ENCODE measurements at places on chromosomes 5 and 9.

DNA sequence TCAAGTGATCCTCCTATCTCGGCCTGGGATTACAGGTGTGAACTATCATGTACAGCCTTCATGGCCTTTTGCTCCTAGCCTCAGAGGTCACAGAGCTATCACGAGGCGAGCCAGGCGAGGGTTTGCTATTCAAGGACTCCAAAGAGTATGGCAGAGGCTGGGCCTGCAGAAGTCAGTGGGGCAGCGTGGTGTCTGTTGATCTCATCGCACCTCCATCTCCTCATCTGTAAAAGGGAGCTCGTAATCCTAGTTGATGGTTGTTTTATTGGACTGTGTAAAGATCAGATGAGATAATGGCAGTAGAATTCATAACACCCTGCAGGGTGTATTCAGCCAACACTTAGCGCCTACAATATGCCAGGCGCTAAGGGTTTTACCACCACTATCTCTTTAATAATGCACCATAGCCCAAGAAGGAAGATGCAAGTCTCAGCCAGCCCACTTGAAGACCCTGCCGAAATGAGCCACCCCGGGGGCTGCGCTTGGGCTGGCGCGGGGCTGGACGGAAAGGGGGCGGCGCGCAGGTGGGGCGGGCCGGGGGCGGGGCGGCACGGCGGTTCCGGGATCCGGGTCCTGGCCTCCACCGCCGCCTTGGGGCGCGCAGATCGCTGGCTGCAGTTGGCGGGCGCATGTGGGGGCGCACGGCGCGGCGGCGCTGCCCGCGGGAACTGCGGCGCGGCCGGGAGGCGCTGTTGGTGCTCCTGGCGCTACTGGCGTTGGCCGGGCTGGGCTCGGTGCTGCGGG, at the start of gene GALNT12:
TSS of gene GALNT12 (plus strand) at position 601 of the 744 bp plus-strand sequence. CDS start at position 630, 29 bp downstream.
- DNase-seq, result peak; percentile 37

DNA sequence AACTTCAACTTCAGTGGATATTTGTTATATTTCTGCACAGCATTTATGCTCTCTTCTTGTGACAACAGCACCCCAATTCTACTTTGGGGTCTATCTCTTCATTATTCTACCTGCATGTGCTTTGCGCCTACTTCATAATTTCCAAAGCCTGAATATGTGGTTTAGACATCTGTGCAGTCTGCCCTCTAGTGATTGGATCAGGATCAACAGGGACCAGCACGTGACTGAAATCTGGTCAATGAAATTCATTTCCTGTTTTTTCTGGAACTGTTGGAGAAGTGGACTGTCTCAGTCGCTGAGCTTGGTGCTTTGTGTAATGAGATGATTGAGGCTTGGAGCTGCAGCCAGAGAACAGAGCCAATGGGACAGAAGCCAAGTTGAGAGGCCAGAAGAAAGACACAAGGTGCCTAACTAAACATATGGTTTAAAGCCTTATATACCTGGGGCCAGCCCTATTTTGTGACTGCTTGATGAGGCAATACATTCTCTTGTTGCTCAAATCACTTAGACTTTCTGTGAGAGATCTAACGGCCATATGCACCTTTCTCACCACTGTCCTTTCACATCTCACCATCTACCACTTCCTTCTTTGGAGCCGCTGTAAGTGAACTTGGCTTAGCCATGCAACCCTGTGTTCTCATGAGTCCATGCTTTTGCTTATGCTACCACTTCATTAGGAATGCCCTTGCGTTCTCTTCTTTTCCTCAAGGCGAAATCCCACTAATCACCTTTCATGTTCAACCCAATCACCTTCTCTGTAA, 68.8 kb upstream of the PPP2R2B start:
- peak; percentile 29 for DNase-seq

DNA sequence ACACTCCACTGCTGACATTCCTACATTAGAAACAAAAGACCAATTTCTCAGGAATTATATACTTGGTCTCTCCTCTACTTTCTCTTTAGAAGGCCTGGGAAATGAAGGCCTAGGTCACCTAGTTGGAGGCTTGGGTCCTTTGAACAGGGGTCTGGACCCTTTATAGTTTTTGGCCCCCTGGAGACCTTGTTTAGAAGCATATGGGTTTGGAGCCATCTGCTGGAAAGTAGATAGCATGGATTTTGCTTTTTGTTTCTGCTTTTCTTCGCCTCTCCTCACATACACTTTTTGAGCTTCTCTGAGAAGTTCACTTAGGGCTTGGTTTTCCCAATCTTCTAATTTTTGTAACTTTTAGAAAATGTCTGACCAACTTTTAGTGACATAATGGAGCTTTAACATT, 67.1 kb upstream of the CDK20 start:
- peak; percentile 17 for DNase-seq

DNA sequence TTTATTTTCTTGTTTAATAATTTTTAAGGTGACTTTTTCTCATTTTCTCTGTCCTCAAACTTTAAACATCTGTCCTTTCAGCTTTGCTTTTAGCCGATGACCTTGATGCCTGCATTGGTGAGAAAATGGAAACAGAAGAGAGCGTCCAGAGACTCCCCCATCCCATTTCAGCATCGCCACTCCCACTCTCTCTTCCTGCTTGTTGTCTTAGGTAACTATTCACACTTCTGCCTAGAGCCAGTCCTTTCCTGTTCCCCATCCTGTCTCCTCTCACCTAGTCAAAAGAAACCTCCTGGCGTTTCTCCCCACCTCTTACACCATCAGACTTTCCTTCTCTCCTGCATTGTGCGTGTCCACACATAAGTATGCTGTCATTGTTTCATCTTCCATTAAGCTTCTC, 124.6 kb downstream of the MAST4 start:
- DNase-seq, result no peak

- peak; percentile 67 for DNase-seq
Measured at GRCh38 chr9:87518702-87519335, 21.2 kb downstream of the DAPK1 start.

DNA sequence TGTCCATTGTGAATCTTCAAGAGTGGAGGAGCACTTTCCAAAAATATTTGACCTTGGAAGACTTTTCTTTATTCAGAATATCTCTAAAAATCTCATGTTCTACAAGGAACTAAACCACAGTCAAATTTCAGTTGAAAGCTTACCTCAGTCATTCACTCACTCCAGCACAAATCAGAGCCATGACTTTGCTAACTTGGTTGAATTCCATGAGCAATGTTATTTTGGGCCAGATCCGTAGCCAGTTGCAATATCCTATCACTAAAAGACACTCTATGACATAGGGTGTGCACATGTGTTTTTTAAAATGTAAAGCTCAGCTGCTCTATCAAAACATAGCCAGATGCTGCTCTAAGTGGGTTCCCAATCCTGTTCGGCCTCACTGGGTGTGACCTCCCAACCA, 156.1 kb upstream of the ANKRD55 start:
- no peak for DNase-seq

- no peak for DNase-seq
Measured at GRCh38 chr9:27675354-27675753, 102.1 kb upstream of the C9orf72 start.

DNA sequence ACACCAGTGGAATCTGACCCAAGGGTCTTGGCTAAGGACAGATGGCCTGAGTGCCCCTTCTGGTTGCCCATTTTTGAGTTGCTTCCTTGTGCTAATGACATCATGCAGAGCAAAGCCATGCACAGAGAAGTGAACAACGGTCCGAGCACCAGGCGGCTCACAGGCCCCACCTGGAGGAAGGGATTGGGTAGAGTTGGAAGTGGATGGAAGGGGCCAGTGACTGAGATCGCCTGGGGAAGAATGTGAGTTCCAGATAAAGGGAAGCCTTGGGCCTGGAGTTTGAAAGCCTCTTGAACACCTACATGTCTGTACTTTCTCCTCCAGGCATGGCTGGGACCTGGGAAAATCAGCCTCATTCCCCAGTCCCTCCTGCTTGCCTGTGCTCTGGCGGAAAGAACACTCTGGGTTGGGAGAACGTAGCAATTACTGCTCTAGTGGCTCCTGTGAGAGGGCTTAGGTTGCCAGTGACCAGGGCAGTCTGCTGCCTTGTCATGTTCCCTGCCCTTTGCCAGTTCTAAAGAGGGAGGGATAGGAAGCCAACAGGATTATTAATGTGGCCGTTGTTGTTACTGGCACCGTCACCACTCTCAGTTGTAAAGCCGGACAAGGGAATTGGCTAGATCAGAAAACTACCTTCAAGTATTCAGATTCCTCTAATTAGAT, 62.5 kb upstream of the PTPN3 start:
- no peak for DNase-seq

- DNase-seq, result no peak
Measured at GRCh38 chr5:91318724-91319123, 64.4 kb downstream of the ARRDC3 start.

- peak; percentile 94 for DNase-seq
Measured at GRCh38 chr5:135116160-135116561, 82.1 kb upstream of the PITX1 start.

DNA sequence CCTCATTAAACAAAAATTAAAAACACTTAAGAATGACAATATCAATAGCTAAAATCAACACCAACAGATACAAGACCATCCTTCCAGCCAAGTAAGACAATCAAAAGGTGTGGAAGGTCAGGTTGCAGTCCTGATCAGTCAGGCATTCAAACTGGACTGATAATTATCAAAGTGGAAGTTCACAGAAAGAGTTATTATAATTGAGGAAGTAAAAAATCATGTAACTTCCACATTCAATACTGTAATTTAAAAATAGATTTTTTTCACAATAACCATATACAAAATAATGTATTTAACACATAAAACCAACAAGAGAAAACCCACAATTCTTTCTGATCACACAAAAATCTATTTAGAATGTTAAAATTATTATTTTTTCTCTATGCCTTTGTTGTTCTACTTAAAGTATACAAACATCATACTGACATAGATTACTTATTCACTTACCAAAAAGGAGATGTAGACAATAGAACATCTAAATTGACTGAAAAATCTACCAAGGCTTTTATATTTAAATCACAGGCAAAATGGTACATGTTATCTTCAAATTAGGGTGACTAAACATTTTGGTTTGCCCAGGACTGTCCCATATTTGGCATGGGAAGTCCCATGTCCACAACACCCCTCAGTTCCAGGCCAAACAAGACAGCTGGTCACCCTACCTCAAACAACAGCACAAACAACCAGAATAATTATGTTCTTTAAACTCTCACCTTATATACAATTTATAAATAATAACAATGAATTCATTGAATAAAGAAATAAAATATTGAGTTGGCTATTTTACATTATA, 142.5 kb upstream of the SLC24A2 start:
- peak; percentile 38 for DNase-seq

DNA sequence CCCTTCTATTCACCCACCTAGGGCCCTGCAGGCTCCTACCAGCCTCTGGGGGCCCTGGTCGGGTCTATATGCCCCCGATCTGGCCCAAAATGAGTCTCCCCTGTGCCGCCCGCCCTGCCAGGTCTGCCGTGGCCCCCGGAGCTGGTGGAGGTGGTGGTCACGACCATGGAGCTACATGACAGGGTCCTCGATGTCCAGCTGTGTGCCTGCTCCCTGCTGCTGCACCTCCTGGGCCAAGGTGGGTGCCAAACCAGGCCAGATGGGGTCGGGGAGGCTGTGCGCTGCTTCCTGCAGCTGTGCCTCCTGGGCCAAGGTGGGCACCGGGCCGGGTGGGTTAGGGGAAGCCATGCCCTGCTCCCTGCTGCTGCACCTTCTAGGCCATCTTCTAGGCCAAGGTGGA, 17.5 kb downstream of the REXO4 start:
- no peak for DNase-seq

- DNase-seq, result no peak
Measured at GRCh38 chr5:119451561-119451960, 736 bp upstream of the HSD17B4 start.

GRCh38 chr5:96253140-96253539, 179.9 kb downstream of the PCSK1 start:
- DNase-seq, result no peak

DNA sequence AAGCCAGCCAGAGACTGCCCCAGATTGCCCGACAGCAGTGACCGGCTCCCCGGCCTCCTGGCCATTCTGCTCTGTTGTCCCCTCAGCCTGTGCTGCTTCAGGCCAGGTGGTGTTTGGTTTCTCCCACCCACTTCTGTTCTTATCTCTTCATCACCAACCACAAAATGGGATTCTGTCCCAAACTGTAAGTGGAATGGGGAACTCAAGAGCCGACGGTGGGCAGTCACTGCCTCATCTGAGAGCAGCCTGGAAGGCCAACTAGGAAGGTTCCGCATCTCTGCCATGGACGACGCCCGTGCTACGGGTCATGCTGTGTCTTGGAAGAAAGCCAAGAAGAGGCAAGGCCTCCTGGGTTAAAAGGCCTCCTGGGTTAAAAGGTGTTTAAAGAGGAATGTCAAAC, 219.0 kb upstream of the PIK3R1 start:
- DNase-seq, result no peak

DNA sequence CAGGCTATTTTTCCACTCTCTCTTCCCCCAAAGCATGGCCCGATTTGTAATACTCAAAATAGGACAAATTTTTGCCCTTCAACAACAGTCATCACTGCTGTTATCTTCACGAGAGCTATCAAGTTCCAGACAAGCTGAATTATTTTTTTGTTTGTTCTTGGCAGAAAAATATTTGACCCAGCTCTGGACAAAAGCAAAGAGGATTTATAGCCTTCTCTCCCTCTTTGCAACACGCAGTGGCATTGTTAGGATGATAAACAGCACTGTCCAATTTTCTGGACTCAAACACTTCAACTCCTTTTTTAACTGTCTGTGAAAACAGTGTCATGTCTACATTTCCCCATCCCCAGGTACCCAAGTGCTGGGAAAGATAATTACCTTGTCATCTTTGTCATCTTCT, 160.3 kb downstream of the SLF1 start:
- DNase-seq, result no peak

- no peak for DNase-seq
Measured at GRCh38 chr9:74663439-74663838, 166.3 kb downstream of the RORB start.

- DNase-seq, result peak; percentile 43
Measured at GRCh38 chr5:149485655-149486615, 65.3 kb downstream of the CSNK1A1 start.

- DNase-seq, result peak; percentile 60
Measured at GRCh38 chr5:151470439-151470838, 23.0 kb downstream of the SLC36A1 start.

- DNase-seq, result no peak
Measured at GRCh38 chr5:66813306-66813705, 217.1 kb downstream of the MAST4 start.

DNA sequence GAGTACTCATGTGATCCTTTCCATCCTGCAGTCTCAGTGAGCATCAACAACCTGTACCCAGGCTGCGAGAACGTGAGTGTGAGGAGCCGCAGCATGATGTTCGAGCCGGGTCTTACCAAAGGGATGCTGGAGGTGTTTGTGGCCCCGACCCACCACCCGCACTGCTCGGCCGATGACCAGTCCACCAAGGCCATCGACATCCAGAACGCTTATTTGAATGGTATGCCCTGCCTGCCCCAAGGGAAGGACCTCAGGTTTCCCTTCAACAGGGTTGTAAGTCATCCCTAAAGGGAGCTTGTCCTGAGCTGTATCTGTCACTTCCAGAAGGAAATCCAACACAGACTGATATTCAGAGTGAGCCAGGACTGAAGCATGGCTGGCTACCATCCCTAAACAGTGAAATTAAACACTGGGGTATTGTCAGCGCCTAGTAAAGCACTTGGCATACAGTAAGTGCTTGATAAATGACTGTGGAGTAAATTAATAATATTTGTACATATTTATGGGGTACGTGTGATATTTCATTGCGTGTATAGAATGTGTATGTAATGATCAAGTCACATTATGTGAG, 39.3 kb upstream of the CTSL start:
- no peak for DNase-seq

- DNase-seq, result no peak
Measured at GRCh38 chr9:113269355-113269754, 6.0 kb downstream of the CDC26 start.

GRCh38 chr9:88024896-88025295, 50.6 kb upstream of the CDK20 start:
- DNase-seq, result no peak

GRCh38 chr5:73513996-73514395, 15.8 kb downstream of the BTF3 start:
- no peak for DNase-seq

Measured in suppressor macrophage treated with lipopolysaccharide for 1 hour (primary cell).